Stimulated activated CD4-positive, alpha-beta T cell treated with anti-CD3 and anti-CD28 coated beads, Interleukin-2, amount 100 ng/mL, for 48 hours (primary cell): ENCODE measurements at places on chromosomes 3 and 15.

- DNase-seq = no peak
These were observed 100.9 kb upstream of the ROBO2 start for GRCh38 chr3:76938962-76939361.

DNA sequence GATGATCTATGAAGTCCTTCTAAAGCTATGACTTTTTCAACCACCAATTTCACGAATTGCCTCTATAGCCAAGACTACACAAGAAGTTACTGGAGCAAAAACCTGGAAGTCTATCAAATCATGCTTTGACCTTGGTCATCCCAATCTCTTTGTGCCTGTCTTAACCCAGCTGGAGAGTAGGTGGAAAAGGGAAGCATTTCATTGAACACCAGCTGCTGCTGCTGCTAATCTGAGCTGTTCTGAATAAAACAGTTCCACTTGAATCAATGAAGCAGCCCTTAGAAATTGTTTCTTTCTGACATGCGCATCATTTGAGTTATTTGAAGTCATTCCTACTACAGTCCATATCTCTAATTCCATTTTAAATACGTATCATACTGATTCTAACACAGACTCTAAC is 7.3 kb upstream of the UBE3A start:
- DNase-seq = no peak

DNA sequence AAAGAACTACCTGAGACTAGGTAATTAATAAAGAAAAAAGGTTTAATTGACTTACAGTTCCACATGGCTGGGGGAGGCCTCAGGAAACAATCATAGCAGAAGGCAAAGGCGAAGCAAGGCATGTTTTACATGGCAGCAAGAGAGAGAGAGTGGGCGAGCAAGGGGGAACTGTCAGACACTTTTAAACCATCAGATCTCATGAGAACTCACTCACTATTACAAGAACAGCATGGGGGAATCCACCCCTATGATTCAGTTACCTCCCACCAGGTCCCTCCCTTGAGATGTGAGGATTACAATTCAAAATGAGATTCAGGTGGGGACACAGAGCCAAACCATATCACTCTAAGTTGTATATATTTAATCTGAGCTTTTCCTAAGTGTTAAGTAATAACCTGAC is 79.0 kb upstream of the MLF1 start:
- no peak for DNase-seq

- no peak for DNase-seq
These were observed 12.1 kb downstream of the FNDC3B start for GRCh38 chr3:172051310-172051956.

DNA sequence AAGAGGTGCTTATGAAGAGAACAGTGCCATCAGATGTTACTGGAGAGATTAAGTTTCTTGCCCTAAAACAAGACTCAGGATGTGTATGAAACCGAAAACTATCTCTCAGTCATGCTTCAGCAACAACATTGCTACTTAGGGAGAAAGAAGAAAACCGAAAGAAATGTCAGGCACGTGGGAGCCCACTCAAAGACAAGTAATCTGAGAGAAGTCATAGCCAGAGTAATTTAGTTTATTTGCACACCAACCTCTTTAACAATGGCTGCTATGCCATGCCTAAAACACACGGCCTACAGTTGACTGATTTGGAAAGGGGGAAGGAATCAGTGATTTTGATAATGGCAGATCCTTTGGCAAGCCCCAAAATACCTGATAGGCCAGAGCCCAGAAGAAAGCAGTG is 162.9 kb downstream of the TIGIT start:
- no peak for DNase-seq

GRCh38 chr3:97999103-97999502 is 26.9 kb upstream of the RIOX2 start:
- no peak for DNase-seq

GRCh38 chr3:161577662-161578061 is 81.1 kb downstream of the OTOL1 start:
- no peak for DNase-seq

DNA sequence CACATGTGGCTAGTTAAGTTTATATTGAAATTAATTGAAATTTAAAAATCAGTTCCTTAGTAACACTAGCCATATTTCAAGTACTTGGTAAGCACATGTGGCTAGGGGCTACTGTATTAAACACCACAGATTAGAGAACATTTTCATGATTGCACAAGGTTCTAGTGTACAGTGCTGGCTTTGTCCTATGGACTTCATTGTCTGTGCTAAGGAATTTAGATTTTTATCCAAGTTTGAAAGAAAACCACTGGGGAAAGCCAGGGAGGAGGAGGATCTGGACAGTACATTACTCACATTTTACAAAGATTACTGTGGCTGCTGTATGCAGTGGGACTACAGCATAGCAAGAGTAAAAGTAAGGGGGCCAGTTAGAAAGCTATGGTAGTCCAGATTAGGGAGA is 13.9 kb downstream of the STAC start:
- no peak for DNase-seq

- DNase-seq = no peak
These were observed 19.2 kb downstream of the CPA3 start for GRCh38 chr3:148884261-148884660.

- no peak for DNase-seq
These were observed 21.3 kb downstream of the MEGF11 start for GRCh38 chr15:66232267-66232625.

GRCh38 chr15:97316362-97316761 is 644.1 kb upstream of the ARRDC4 start:
- no peak for DNase-seq

GRCh38 chr15:56552659-56553058 is 87.7 kb upstream of the MNS1 start:
- DNase-seq = no peak

GRCh38 chr3:156681002-156681401 is 6.6 kb downstream of the TIPARP start:
- DNase-seq = no peak

DNA sequence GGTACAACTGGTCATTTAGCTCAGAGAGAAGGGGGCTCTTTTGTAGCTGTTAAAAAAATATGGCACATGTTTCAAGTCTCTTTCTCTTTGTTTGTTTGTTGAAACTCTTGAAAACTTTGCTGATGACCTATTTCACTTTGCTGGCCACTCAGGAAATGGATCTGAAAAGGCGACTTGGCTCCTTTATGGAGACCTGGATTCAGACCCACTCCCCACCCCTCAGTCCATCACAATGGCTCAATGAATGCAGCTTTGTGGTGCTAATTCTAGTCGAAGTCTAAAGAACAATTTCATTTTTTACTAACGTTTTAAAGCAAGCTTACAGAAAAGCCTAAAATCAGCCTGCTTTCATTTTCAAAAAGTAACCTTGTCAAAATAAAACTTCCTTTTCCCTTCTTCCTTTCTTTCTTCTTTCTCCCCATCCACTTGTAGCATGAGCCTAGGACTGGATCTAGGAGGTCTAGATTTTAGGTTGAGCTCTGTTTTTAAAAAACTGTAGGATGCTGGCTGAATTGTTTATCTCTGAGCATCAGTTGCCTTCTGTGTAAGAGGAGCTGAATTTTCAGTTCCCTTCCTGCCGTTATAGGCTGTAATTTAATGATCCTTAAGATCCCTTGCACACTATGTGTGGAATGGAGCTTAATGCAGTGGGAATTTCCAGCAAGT is 165.5 kb upstream of the FEZF2 start:
- DNase-seq = no peak

GRCh38 chr3:61035573-61035972 is 215.7 kb downstream of the FHIT start:
- DNase-seq = no peak

GRCh38 chr3:23325466-23326065 is 122.4 kb downstream of the UBE2E2 start:
- no peak for DNase-seq
